Amniotic stem cell (primary cell): ENCODE measurements at places on chromosomes 12 and 14.
A peak's percentile ranks its signal among the peaks of the same experiment; 100 is the strongest.

GRCh38 chr12:109393437-109394345 is 46.0 kb downstream of the MYO1H start:
- peak; percentile 55 for DNase-seq

DNA sequence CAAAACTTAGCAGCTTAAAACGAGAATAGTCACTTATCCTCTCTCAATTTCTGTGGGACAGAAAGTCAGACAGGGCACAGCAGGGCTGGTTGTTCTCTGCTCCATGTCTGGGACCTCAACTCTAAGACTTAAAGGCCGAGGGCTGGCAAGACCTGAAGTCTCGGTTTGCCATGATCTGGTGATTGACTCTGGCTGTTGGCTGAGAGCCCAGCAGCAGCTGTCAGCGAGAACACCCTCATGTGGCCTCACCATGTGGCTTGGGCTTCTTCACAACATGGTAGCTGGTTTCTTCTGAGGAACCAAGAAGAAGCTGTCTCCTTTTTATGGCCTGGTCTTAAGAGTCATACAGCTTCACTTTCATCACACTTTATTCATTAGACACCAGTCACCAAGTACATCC is 1.7 kb upstream of the VASH1 start:
- no peak for DNase-seq

GRCh38 chr12:26032290-26032689 is 73.8 kb downstream of the RASSF8 start:
- no peak for DNase-seq

GRCh38 chr14:65177551-65177950 is 75.2 kb upstream of the MAX start:
- no peak for DNase-seq

DNA sequence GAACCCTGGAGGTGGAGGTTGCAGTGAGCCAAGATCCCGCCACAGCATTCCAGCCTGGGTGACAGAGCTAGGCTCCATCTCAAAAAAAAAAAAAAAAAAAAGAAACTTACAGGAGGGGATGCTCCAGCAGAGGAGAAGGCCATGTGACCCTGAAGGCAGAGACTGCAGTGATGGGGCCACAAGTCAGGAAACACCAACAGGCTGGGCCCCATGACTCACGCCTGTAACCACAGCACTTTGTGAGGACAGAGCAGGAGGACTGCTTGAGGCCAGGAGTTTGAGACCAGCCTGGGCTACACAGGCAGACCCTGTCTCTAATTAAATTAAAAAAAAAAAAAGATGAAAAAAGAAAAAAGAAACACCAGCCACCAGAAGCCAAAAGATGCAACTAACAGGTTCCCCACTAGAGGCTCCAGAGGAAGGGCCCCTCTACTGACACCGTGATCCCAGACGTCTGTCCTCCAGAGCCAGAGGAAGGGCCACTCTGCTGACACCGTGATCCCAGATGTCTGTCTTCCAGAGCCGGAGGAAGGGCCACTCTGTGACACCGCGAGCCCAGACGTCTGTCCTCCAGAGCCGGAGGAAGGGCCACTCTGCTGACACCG is 9.1 kb upstream of the GLT1D1 start:
- no peak for DNase-seq

DNA sequence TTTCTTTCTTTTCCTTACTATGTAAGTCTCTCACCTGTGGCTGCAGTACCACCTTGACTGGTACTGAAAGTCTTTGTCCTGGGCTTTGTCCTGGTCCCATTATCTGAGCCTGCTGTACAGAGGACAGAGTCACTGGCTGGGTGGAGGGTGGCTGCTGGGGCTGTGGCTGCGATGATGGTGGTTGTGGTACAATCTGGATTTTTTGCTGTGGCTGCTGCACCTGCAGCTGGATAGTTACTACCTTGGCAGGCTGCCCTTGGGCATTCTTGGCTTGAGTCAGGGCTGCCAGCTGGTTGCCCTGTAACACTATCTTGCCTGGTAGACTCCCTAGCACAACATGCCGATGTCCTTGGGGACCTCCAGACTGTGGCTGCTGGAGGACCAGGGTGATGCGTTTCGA is 27.0 kb downstream of the CHD8 start:
- DNase-seq, result no peak

- no peak for DNase-seq
Observed at GRCh38 chr14:68981139-68981538, 2.0 kb upstream of the ACTN1 start.
